Kidney (tissue), 22 donors: ENCODE measurements at places on chromosomes 7 and 10.

- DNase-seq: no peak
These were observed 72.5 kb upstream of the BTBD16 start for GRCh38 chr10:122198631-122199030.

GRCh38 chr10:12419262-12419847 is 70.0 kb downstream of the CAMK1D start:
- no peak for DNase-seq

GRCh38 chr7:20301311-20301939 is 29.3 kb upstream of the ITGB8 start:
- no peak for DNase-seq

GRCh38 chr7:112267944-112268691 is 61.6 kb downstream of the ZNF277 start:
- no peak for DNase-seq

GRCh38 chr10:76278811-76279460 is 847.5 kb downstream of the LRMDA start:
- no peak for DNase-seq
